ENCODE measurements at places on chromosomes 7 and 10.

DNA sequence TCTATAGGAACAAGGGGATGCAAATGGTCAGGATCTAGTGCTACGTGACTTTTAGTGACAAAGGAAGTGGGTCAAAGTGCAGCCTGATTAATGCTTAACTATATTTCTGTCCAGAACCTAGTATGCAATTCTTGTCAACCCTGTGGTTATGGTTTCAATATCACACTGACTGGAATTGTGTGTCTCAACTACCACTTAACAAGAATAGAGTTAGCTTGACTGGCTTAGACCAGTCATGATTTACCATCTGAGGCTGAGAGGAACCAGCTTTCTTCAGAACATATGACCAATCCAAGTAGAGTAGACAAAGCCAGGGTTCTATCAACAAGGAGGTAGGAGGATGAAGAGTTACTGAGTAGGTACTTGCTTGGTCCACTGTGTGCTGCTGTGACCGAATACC lies 54.4 kb downstream of the MYPN start:
- H3K27me3 ChIP-seq = no peaks in the 10 kb centered on the region
- H3K4me1 ChIP-seq = no peaks in the 10 kb centered on the region
- H3K27ac ChIP-seq = no peak overlapping the region
- no peak overlapping the region for H3K4me3 ChIP-seq
- H3K36me3 ChIP-seq = no peaks in the 10 kb centered on the region

- H3K27ac ChIP-seq = no peak overlapping the region
- H3K4me1 ChIP-seq = no peaks in the 10 kb centered on the region
- H3K27me3 ChIP-seq = no peaks in the 10 kb centered on the region
- DNase-seq = no peak
- H3K4me3 ChIP-seq = no peak overlapping the region
These were observed 61.2 kb downstream of the PRKAR2B start for GRCh38 chr7:107105591-107106245.

DNA sequence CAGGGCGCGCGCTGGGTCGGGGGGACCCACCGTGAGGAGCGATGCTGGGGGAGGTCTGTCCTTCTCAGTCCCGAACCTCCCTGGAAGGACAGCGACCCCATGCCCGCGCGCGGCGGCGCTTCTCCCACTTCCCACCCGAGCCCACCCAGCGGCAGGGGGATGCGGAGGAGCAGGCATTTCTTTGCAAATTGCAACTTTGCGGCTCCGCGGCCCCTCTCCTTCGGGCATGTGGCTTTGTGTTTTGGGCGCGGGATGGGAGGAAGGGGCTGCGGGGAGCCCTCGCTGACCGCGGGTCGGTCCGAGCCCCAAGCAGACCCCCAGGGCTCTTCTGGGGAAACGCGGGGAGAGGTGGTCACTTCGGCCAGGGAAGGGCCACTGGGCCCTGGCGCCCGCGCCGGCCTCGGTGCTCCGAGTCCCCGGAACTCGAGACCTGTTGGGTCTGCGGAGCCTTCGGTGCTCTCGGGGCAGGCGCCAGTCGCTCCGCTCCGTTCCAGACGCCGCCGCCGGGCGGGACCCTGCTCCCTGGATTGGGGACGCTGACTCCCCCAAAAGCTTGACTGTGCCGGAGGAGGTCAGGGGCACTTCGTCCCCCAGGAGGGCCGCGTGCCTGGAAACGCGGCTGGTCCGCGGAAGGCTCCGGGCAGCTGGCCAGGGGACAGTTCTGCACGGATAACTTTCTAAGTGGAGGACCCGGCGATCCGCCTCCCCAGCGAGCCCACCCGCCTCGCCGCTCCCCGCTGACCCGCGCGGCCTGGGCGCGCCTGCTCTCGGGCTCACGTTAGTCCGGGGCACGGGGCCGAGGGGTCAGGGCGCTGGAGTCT lies 164.2 kb upstream of the DPP6 start:
- H3K36me3 ChIP-seq = no peaks in the 10 kb centered on the region
- DNase-seq = peak; percentile 72
- H3K4me1 ChIP-seq = no peaks in the 10 kb centered on the region
- H3K27ac ChIP-seq = no peak overlapping the region
- peaks cover 41% of the 10 kb centered on the region for H3K27me3 ChIP-seq

GRCh38 chr7:50416527-50417182 lies 33.5 kb downstream of the FIGNL1 start:
- H3K36me3 ChIP-seq = no peaks in the 10 kb centered on the region
- H3K27me3 ChIP-seq = no peaks in the 10 kb centered on the region
- no peak overlapping the region for H3K27ac ChIP-seq
- no peak overlapping the region for H3K4me3 ChIP-seq
- peaks cover 8% of the 10 kb centered on the region for H3K4me1 ChIP-seq

DNA sequence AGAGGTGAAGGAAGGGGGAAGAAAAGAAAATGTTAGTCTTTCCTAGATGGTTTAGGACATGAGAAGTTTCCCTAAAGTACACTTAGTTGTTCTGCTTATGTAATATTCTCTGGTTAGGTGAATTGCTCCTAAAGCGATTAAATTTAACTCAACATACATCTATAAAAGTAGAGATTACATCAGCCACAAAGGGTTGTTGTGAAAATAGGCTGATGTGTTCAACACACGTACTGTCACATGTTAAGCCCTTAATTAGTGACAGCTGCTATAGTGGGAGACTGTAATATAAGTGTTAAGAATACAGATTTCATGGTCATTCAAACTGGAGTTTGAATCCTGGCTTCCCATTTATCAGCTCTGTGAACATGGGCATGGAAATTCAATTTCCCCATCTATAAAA lies 12.8 kb downstream of the HECTD2 start:
- H3K4me3 ChIP-seq = no peak overlapping the region
- no peaks in the 10 kb centered on the region for H3K27me3 ChIP-seq
- H3K36me3 ChIP-seq = no peaks in the 10 kb centered on the region
- H3K27ac ChIP-seq = no peak overlapping the region
- DNase-seq = no peak

DNA sequence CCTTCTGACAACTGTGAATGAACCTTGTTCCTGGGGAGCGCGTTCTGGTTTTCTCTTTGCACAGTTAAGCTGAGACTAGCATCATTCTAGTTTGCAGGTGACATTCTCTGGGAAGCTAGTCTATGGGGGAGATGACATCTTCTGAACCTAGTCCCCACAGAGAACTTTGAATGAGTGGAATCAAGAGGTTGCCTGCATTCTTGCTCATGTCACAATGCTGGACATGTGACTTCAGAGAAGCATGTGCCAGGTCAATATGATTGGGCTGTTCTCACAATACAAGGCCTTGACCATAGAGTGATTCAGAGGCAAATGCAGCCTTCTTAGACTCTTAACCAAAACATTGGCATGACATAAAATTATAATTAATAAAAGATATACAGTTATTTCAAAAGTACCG lies 22.1 kb downstream of the KLLN start:
- no peaks in the 10 kb centered on the region for H3K27me3 ChIP-seq
- no peak overlapping the region for H3K27ac ChIP-seq
- DNase-seq = no peak

- peak; percentile 81 for DNase-seq
- H3K4me1 ChIP-seq = peaks cover 5% of the 10 kb centered on the region
- H3K27me3 ChIP-seq = peaks cover 10% of the 10 kb centered on the region
- no peaks in the 10 kb centered on the region for H3K36me3 ChIP-seq
These were observed 125.2 kb upstream of the RET start for GRCh38 chr10:42951486-42952251.

- DNase-seq = no peak
- H3K27me3 ChIP-seq = no peaks in the 10 kb centered on the region
- no peak overlapping the region for H3K27ac ChIP-seq
- no peak overlapping the region for H3K4me3 ChIP-seq
These were observed 78.0 kb upstream of the AGBL3 start for GRCh38 chr7:134908289-134908688.

DNA sequence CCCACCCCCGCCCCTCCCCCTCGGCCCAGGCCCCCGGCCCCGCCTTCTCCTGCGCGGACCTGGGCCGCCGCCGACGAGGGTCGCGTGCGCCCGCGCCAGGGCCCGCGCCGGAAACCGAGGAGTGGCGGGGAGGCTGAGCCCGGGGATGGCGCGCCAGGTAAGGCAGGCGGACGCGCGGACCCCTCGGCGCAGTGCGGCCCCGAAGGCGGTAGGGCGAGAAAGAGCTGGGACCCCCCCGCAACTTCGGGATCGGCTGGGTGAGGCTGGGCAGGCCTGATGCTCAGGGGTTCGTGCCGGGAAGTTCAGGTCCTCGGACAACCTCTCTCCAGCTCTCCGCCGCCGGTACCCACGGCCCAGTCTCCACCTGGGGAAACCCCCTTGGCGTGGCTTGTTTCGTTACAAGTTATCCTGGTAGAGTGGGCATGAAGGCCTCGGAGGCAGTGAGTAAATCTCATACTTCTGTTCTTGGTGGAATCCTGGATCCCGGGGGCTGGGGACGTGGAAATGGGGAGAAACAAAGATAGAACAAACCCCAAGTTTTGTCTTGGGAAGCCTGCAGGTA lies 58.4 kb downstream of the ZNF467 start:
- DNase-seq = no peak
- no peak overlapping the region for H3K27ac ChIP-seq
- peaks cover 2% of the 10 kb centered on the region for H3K4me1 ChIP-seq

DNA sequence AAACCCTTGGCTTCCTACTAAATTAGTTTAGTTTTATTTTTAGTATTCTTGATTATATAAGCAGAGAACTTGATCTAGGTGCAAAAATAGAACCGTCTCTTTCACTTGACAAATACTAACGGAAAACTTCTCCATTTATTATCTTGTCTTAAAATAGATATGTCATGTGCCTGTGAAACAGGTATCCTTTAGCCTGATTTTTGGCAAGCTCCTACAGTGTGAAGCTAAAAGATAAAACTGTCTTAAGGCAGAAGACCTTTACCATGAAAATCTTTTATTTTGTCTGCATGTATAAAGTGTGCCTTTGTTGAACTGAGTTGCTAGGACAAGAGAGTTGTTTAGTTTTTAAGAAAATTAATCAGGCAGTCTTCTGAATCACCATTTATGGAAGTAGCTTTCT lies 90.6 kb downstream of the CYP51A1 start:
- no peaks in the 10 kb centered on the region for H3K27me3 ChIP-seq
- no peaks in the 10 kb centered on the region for H3K4me1 ChIP-seq
- no peak for DNase-seq
- no peak overlapping the region for H3K4me3 ChIP-seq

GRCh38 chr7:155758348-155758747 lies 53.9 kb downstream of the SHH start:
- DNase-seq = no peak
- peaks cover 2% of the 10 kb centered on the region for H3K4me1 ChIP-seq
- no peak overlapping the region for H3K4me3 ChIP-seq
- H3K27me3 ChIP-seq = no peaks in the 10 kb centered on the region
- no peaks in the 10 kb centered on the region for H3K36me3 ChIP-seq

DNA sequence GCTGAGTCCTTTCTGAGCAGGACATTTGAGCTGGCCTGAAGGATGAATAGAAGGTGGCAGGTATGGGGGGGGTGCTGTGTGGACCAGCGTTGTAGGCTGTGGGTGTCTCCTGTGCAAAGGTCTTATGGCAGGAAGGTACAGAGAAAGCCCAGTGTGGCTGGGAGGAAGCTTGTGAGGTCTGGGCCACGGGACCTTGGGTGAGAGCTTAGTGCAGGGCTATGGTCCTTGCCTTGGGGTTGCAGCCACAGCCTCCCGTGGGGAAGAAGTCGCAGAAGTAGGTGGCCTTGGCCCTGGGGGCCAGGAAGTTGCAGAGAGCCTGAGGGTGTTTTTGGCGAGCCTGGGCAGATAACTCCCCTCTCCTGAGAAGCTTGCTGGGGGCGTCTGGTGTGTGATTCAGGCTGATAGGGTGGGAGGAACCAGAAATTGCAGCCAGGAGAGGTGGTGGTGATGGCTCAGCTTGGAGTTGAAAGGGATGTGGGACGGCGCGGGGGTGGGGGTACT lies 172.0 kb upstream of the TNRC18 start:
- H3K4me3 ChIP-seq = peak overlapping the region; percentile 80
- no peaks in the 10 kb centered on the region for H3K36me3 ChIP-seq
- DNase-seq = no peak
- no peaks in the 10 kb centered on the region for H3K4me1 ChIP-seq

Data from H1 (cell line).